ENCODE measurements at places on chromosomes 11 and 22.

- DNase-seq: no peak
Measured at GRCh38 chr11:38562562-38562961, 1964.5 kb upstream of the RAG2 start.

DNA sequence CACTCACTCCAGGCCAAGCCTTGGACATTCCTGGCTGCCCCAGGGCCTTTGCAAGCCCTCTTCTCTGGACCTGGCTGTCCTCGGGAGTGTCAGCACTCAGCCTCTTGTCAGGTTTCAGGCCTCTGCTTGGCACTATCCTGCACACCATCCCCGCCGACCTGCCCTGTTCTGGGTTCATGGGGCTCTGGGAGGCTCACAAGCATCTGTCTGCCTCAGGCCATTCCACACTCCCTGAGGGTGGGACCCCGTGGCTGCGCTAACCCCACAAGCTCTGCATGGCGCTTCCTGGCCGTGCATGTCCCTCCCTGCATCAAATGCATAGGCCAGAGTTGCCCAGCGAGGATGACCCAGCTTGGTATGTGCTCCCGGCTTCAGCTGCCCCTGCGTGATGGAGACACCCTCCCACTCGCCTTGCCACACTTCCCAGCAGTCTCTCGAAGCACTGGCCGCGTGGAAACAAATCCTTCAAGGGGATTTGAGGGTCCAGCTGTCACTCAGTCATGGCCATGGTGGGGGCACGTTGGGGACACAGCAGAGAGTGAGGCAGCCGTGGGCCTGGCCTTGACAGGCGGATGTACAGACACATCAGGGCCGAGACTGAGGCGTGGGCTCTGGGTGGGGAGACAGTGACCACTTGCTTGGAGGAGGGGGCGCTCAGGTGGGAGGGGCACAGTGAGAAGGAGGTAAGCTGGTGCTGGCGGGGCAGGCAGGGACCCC, 87.3 kb downstream of the KCNQ1 start:
- no peak for DNase-seq

DNA sequence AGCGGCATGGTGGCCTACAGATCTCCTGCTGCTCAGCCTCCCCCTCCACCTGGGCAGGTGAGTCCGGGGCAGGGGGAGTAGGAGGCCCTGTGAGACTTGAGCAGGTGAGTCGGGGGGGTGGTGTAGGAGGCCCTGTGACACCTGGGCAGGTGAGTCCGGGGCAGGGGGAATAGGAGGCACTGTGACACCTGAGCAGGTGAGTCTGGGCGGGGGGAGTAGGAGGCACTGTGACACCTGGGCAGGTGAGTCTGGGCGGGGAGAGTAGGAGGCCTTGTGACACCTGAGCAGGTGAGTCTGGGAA, 299.3 kb downstream of the BRD1 start:
- no peak for DNase-seq

GRCh38 chr11:73048446-73048845, 93.7 kb downstream of the FCHSD2 start:
- DNase-seq: no peak

- peak; percentile 83 for DNase-seq
Measured at GRCh38 chr11:61695917-61696316, 15.7 kb downstream of the DAGLA start.

- DNase-seq: no peak
Measured at GRCh38 chr11:36775130-36775529, 177.1 kb upstream of the RAG2 start.

DNA sequence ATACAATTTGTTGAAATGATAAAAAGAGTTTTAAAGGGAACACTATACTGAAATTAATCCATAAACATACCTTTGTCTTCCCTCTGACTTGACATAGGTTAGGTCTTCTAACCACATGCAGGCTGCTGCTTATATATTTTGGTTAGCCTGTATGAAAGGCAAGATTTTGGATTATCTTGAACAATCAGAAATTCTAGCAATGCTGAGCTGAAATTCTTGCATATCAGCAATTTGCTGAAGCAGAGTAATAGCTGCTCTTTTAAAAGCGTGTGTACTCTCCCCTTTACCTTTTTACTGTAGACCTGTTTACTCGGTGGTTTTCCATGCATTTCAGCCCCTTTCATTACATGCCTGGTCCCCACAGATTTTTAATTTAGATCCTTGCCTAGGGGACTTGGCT, 34.0 kb downstream of the CWC15 start:
- DNase-seq: no peak

- DNase-seq: no peak
Measured at GRCh38 chr11:96254087-96254486, 88.9 kb downstream of the MAML2 start.

GRCh38 chr11:66107600-66108510, 37.8 kb downstream of the PACS1 start:
- no peak for DNase-seq

- DNase-seq: no peak
Measured at GRCh38 chr11:115921540-115921939, 417.3 kb upstream of the CADM1 start.

GRCh38 chr11:36010010-36010740, 66.3 kb downstream of the LDLRAD3 start:
- DNase-seq: no peak

DNA sequence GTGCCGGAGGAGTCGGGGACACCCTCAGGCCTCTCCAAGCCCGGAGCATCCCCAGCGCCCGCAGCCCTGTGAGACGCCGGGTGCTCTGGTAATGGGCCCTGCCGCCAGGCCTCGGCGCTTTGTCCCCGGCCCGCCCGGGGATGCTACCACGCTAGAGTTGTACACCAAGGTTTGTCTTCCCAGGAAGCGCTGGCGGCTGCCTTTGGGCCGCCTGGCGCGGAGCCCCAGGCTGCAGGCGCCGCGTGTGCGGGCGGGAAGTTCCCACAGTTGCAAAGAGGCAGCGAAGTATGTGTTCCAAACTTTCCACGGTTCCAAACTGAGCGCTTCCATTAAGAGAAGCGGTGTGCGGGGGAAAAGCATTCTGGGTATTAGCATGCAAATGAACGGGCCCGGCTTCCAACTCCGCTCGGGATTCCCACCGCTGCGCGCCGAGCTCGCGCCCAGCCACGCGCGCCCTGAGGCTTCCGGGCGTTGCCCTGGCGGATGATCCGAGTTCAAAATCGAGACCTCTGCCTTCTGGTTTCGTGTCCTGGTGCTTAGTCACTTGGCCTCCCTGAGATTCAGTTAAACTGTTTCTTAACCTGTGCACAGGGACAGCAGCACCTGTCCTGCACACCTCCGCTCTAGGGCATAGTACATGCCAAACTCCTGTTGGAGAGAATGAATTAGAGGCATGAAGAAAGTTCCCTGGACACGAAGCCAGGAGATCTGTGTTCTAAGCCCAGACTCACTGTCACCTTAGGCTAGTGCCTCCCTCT, 1.3 kb upstream of the PATZ1 start:
- DNase-seq: peak; percentile 24

DNA sequence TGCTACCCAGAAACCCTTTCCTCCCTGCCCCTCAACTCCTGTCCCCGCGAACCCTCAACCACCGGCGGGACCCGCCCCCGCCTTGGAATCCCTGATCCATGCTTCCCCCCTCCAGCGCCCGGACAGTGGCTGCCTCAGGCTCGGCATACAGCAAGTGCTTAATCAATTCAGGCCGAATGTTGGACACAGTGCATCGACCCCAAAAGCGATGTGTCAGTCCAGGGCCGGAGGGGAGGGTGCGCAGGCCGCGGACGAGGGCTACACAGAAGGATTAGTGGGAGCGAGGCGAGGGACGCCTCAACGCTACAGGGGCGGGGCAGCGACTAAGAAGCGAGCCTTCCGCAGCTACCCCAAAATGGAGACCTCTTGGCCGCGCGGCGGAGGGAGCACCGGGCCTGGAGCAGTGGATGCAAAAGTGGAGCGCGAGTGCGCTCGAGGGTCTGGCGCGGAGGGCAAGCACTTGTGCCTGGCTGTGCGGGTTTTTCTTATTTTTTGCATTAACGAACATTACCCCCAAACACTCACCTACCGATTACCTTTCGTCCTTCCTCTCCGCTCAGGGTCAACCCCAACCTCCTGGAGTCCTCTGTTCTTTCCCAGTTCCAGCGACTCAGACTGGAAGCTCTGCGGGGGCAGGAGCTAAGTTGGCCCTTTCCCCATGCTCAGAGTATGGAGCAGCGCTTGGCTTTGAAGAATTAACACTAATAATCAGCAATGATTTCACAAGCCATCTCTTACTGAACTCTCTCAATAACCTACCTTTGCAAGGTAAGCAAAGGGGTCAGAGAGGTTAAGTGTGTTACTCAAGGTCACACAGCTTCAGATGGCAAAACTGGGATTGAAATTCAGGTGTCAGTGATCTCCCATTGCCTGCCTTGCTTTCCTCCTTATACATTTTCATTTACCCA, 30.0 kb upstream of the WNT11 start:
- DNase-seq: no peak

Data from activated T-helper 1 cell treated with Interleukin-2 at 50 U/mL for 16 hours (primary cell).